ENCODE measurements at places on chromosomes 1 and 21.

DNA sequence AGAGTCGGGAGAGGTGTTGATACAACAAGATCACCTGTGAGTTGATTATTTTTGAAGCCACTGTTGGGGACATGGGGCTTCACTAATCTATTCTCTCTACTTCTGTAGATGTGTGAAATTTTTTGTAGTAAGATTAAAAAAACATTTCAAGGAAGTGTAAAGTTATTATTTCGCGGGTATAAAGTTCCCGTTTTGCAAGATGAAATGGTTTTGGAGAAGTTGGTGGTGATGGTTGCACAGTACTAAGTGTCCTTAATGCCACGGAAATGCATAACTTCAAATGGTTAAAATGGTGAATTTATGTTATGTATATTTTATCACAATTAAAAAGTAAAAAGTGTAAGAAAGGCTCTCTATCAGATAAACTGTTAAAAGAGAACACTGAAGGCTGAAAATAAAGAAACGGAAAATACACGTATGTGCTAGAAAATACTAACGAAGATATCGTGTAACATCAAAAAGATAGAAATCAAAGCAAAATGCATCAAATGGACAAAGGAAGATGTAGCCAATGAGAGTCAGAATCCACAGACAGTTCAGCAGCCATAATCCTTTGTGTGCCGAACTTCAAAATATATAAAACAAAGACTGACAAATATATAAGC, 2.9 kb upstream of the ITGB2 start:
- DNase-seq, result no peak

- DNase-seq, result no peak
Observed at GRCh38 chr1:222852326-222852725, 37.5 kb downstream of the DISP1 start.

GRCh38 chr1:93822730-93823425, 56.1 kb downstream of the DNTTIP2 start:
- DNase-seq, result no peak

- DNase-seq, result no peak
Observed at GRCh38 chr1:85344256-85344694, 67.8 kb upstream of the BCL10 start.

GRCh38 chr1:177706977-177707376, 262.9 kb downstream of the SEC16B start:
- DNase-seq, result no peak

- peak; percentile 75 for DNase-seq
Observed at GRCh38 chr1:9289090-9289534, 3.6 kb upstream of the SPSB1 start.

GRCh38 chr1:184004935-184005334, 32.6 kb downstream of the COLGALT2 start:
- no peak for DNase-seq

- no peak for DNase-seq
Observed at GRCh38 chr1:219753914-219754313, 141.0 kb upstream of the ZC3H11B start.

DNA sequence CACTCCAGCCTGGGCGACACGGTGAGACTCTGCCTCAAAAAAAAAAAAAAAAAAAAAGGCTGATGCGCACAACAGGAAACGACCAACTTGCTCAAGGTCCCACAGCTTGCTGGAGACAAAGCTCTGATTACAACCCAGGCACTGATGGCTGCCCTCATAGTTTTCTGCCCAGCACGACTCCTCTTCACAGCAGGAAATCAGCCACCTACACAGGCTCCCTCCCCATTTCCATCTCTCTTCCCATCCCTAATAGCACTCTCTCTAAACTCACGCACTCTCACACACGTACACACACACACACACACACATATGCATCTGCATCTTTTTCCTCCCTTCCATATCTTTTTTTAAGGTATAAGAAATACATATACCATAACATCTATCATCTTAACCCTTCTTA, 153.5 kb upstream of the SOD1 start:
- DNase-seq, result no peak

DNA sequence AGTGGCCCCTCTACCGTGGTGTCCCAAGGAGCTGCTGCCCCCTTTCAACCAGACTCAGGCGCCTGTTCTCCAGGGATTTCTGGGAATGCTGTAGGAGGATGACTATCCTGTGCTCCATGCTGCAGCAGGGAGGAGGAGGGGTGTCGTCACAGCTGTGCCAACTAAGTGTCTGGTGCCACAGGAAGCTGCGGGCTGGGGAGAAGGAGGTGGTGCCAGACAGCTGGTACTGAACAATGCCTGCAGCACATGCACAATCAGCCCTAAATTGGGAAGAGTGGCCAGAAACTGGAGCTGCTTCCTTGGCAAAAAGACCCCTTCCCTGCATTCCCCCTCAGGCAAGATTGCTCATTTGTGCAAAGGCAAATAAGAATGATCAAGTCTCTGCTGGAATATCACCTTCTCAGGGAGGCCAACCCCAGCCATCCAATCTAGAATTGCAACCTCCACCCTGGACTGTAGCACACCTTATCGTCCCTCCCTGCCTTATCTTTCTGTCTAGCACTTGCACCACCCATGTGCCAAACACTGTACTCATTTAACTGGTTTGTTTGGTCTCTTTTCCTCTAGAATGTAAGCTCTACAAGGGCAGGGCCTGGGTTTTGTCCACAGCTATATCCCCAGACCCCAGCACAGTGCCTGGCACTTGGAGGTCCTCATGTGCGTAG, 33.3 kb downstream of the LAMB3 start:
- DNase-seq, result no peak

DNA sequence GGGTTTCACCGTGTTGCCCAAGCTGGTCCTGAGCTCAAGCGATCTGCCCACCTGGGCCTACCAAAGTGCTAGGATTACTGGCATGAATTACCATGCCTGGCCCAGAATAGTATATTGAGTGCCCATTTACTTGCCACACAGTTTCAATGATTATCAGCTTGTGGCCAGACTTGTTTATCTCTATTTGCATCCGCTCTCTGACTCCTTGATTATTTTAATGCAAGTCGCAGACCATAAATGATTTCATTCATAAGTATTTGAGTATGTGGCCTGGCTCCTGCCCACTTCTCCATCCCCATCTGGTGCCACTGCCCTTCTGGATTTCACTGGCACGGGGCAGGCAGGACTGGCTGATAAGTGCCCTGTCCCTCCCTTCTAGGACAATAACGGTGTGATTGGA, 18.2 kb upstream of the TRNAU1AP start:
- DNase-seq, result no peak

GRCh38 chr1:118974661-118975060, 13.5 kb downstream of the TBX15 start:
- DNase-seq, result no peak

GRCh38 chr1:110713221-110713620, 38.5 kb upstream of the KCNA3 start:
- DNase-seq, result no peak

GRCh38 chr1:113783254-113784103, 24.2 kb upstream of the PHTF1 start:
- DNase-seq, result no peak

DNA sequence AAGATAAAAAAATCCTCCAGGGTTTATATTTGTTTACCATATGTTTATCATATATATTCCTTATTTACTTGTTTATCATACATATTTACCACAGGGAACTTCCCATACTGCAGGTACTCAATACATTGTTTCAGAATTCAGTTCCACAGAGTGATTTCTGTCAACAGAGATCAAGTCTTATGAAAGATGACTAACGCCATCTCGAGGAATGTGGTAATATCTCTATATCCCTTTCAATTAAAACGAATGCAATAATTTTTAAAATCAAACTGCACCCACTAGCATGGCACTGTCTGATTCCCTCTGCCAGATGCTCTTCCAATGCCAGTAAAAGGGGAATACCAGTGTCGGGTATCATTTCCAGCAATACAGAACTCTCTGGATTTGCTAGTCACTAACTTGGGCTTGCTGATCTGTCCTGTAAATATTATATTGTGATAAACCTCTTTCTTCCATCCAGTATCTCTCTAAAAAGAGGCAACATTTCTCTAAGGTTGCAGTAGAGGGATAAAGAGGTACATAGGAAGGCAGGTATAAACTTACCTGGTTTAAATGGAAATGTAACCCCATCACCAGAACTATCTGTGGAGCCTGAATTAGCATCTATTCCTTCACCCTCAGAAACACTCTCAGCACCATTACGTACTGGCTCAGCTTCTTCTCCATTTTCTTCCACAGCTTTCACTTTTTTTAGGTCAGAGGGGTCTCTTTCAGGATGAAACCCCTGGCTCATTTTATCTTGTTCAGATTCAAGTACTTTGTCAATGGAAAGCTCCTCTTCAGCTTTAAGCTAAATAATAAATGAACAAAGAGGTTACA, 112.3 kb upstream of the HP1BP3 start:
- no peak for DNase-seq

- DNase-seq, result no peak
Observed at GRCh38 chr1:173043253-173043652, 7.5 kb downstream of the TNFSF18 start.

DNA sequence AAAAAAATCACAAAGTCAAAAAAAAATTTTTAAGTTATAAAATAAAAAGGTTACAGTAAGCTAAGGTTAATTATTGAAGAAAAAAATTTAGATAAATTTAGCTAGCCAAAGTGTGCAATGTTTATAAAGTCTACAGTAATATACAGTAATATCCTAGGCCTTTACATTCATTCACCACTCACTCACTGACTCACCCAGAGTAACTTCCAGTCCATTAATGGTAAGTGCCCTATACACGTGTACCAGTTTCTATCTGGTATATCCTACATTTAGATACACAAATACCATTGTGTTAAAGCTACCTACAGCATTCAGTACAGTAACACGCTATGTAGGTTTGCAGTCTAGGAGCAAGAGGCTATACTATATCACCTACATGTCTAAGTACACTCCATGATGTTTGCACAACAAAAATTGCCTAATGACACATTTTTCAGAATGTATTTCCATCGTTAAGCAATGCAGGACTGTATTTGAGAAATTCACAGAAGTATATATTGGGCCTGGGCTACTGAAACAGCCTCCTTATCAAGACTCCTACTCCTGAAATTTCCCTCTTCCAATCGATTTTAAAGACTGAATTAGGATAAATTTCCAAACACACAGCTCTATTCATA, 155.1 kb downstream of the COP1 start:
- DNase-seq, result no peak
